ENCODE measurements at places on chromosomes 1 and 21.

GRCh38 chr1:80891871-80892270 is 908.9 kb upstream of the ADGRL2 start:
- DNase-seq = no peak

DNA sequence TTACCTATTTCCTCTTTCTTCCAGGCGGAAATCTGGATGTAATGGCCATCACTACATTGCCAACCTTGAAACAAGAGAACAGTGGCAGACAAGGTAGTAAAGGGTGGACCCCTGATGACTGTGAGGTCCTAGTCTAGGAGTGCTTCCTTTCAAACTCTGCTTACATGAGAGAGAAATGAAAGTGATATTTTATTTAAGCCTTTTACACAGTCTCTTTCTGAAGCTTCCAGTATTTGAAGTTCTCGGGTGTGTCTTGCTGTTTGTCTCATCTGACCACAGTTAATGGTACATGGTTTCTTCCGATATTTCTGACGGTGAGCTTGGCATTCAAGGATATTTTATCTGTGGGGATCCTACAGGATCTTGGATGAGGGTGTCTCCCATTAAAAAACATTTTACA is 215.2 kb downstream of the SLC45A1 start:
- DNase-seq = no peak

DNA sequence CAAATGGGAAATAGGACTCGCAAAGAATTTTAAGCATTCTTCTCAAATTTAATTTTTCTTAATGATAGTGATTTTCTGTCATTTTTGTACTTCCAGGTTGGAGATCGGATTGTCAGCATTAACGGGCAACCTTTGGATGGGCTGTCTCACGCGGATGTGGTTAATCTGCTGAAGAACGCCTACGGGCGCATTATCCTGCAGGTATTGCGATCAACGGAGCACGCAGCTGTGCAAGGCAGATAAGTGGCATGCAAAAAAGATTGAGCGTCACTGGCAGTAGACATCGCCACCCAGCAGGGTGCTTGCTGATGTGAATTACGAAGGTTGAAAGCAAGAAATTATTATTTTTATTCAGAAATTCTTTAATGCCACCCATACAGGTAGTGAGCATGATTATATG is 65.9 kb upstream of the L1TD1 start:
- no peak for DNase-seq

DNA sequence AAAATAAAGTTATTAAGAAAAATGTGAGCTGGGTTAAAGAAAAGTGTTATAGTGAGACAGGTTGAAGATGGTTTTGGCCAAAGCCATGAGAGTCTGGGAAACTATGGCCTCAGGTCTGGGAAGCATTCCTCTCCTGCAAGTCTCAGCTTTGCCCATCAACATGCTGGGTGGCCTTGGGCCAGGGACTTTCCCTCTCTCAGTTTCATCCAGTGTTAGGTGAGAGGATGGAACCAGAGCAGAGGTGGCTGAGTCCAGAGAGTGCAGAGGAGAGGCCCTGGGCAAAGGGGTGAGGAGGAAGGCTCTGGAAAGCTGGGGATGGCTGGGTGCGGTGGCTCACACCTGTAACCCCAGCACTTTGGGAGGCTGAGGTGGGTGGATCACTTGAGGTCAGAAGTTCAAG is 10.5 kb downstream of the PADI2 start:
- DNase-seq = no peak

DNA sequence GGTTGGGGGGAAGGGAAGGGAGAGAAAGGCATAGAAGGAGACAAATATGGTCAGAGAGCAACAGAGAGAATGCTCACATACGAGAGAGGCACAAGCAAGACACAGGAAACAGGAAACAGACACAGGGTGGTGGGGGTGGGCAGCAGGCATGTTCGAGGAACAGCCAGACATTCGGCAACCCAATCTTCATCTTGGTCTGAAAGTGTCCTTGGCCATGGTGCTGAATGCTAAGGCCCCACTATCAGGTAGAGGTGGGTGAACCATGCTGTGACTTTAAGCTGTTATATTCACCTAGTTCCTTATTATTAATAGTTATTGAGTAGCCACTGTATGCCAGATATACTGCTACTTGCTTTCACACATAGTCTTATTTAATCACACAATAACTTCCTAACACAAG is 109.2 kb downstream of the DDX20 start:
- DNase-seq = no peak

DNA sequence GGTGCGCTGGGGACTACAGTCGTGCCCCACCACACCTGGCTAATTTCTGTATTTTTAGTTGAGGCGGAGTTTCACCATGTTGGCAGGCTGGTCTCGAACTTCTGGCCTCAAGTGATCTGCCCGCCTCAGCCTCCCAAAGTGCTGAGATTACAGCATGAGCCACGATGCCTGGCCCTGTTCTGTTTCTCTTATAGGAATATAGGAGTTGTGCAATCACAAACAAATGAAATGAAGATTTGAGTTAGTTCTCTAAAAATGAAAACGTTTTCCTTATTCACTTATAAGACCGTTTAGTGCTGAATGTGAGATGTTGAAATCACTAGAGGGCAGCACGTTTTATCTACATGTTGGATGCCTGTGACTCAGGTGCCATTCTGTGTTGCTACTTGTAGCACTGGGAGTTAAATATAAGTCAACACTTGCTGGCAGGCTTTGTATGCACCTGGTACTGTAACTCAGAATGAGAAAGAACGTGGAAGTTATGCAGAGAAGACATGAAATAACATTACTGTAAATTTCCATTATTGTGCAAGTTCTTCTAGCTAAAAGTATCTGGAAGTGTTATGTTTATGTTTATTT is 45.8 kb downstream of the MIGA1 start:
- DNase-seq = no peak
